Esophagus mucosa (tissue), 1 donor: ENCODE measurements at places on chromosomes 6 and 20.

GRCh38 chr6:5905431-5906339, 101.0 kb downstream of the NRN1 start:
- ATAC-seq: peak; percentile 90

DNA sequence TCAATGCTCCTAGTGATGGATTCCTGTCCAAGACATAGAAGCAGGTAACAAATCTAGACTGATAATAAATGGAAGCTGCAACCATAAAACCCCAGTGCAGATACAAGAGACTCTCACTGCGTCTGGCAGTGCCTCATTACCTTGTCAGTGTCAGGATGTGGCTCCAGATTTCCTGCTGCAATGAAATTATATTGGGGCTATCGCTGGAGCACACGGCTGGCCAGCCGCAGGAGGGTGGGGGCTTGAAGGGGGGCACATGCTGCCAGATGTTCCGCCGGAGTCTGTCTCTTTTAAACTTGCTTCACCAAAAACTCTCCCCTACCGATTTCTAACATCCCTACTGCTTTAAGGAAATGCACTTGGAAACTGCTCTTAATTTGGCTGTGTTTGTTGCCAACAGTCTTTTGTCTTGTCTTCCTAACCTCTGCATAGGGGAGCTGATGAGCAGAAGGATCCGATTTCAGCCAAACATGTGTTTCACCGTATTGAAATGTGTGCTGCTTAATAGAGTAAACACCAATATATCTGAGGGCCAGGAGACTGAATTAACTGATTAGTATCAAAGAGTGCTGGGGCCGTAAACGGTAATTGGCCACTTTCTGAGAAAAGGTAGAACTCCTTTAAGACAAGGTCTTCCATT, 102.2 kb upstream of the EXOC2 start:
- ATAC-seq: no peak

DNA sequence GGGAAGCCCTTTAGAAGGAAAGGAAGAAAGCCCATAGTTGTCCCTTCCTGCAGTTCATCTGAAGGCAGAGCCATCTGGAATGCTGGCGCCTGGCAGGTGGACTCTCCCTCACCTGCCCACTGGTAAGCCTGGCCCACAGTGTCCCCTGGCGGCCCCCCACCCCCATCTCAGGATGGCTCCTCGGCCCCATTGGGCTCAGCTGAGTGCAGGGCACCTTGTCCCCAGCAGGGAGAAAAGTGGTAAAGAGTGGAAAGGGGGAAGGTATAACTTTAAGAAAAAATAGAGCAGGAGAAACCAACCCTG, 12.6 kb downstream of the SS18L1 start:
- ATAC-seq: no peak

DNA sequence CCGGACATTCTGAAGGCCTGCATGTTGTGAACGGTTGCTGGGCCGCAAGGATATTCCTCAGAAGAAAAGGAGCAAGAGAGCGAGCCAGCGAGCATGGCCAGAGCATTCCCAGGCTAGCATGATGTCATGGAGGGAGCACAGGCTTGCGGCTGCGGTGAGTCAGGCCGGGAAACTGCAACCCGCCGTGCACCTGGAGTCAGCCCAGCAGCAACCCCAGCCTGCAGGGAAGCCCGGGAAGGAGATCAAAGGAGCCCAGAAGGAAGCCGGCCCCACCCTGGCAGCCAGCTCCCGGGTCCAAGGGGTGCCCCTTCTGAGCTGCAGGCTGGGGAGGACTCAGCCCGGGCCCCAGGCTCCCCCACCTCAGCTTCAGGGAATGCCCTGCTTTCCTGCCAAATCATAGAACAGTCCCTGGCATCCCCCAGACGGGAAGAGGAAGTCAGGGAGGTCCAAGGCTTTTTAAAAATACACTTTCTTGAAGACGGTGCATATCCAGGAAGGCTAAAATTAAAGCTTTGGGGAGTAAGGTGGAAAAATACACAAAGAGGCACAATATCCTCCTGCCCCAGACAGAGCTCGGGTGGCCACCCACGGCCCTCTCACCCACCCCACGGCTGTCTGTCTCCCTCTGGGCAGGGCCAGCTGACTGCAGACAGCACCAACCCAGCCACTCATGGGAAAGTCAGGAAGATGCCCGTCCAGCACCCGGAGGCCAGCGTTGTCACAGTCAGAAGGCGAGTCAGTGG, 53.7 kb downstream of the BMP7 start:
- peak; percentile 93 for ATAC-seq

DNA sequence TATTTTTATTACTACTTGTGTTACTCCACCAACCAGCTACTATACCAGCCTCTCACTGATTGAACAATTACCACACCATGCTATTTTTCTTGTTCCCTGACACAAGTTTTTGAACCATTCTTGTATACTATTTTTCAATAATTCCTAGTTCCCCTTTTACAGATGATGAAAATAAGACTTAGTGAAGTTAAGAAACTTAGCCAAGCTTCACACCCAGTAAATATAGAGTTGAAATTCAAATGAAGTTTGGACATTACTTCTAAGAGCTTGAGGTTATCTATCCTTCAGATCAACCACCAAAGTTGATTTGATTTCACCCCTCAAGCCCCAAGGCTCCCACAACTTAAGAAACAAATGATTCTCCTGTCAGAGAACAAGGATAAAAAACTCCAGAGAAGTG, 13.1 kb upstream of the BCAS1 start:
- ATAC-seq: no peak

GRCh38 chr20:31747640-31748039, 8.6 kb downstream of the TPX2 start:
- ATAC-seq: no peak
